IMR-90 (cell line): ENCODE measurements at places on chromosomes 12 and 14. TPM values are rescaled to one million over a fixed set of nuclear protein-coding genes. Genes with fewer than 3 reads are reported as not detected.

DNA sequence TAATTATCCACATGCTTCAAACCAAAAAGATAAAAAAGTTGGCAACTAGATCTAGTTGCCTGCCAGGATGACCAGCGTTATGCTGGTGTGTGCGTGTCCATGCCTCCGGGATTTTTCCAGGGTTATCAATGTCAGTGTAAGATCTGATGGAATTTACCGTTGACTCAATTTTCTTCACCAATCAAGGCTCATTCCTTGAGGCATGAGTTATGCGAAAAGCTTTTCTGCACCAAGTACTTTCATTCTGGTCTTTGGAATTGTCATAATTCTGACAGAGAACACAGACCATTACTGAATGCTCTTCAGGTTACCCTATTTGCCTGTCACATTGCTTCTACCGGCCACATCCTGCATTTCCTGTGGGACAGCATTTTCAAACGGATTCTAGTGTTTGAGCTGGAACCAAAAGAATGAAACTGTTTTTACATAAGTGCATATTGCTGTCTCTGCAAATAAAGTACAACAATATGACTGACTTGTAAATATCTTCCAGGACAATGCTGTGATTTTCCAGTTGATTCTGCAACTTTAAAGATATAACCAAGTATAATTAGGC lies 91.8 kb downstream of the DUSP16 start:
- H3K27ac ChIP-seq, result no peak overlapping the region
- no peak overlapping the region for H3K4me3 ChIP-seq
- no peak for DNase-seq
- peaks cover 3% of the 10 kb centered on the region; the same call in 1 of the 2 replicates for H3K36me3 ChIP-seq
- H3K27me3 ChIP-seq, result no peaks in the 10 kb centered on the region

DNA sequence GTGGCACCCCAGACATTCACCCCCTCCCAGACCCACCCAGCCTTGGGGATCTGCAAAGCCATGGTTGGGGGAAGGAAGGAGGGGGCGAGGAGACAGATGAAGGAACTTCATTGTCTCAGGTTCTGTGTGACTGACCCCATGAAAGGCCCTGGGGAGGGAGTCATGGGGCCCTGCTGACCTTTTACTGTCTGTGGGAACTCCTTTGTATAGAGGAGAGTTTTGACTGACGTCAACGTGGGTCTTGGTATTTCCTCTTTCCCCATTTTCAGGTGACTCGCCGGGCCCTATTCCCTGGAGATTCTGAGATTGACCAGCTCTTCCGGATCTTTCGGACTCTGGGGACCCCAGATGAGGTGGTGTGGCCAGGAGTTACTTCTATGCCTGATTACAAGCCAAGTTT lies 3.1 kb upstream of the RAB5B start:
- peaks cover 13% of the 10 kb centered on the region for H3K4me1 ChIP-seq
- no peak overlapping the region for H3K4me3 ChIP-seq

DNA sequence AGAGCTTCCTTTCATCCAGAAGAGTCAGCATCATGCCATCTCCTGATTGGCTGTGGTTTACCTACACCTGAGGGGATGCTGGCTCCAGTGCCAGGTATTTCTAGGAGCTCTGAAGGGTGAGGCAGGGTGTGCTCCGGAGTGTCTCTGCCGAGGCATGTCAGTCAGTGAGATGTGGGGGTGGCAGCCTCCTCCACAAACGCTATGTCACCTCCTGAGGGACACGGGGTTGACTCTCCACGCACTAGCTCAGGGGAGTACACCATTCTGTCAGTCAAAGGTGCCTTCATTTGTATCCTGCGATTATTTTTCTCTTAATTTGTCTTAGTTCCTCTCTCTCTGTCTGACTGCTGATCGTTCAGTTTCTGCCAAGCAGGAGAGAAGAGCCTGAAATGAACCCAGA lies 604.5 kb downstream of the VRK1 start:
- H3K27me3 ChIP-seq, result no peaks in the 10 kb centered on the region
- no peaks in the 10 kb centered on the region for H3K36me3 ChIP-seq
- no peak overlapping the region for H3K4me3 ChIP-seq
- no peaks in the 10 kb centered on the region for H3K4me1 ChIP-seq
- H3K27ac ChIP-seq, result no peak overlapping the region

- no peak for DNase-seq
- H3K4me3 ChIP-seq, result no peak overlapping the region
- H3K4me1 ChIP-seq, result peaks cover 11% of the 10 kb centered on the region
- no peaks in the 10 kb centered on the region for H3K27me3 ChIP-seq
Observed at GRCh38 chr12:112194601-112195247, 69.4 kb downstream of the TRAFD1 start.

DNA sequence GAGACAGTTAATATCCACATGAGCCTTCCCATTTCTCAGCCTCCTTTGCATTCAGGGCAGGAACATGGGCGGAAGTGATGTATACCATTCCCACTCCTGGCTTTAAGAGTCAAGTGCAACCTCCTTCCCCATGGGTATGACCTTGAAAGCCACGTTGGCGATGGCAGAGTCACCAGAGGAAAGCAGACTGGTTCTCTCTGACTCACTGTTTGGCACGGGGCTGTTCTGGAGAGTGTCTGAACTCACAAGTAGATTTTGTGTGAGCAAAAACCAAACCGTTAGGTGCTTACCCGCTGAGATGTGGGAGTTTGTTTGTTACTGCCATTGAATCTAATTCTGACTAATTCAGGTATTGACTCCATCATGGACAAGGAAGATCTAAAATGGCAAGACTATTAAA lies 36.7 kb upstream of the PZP start:
- H3K27me3 ChIP-seq, result peaks cover 6% of the 10 kb centered on the region
- DNase-seq, result no peak
- H3K4me3 ChIP-seq, result no peak overlapping the region
- no peaks in the 10 kb centered on the region for H3K4me1 ChIP-seq
- H3K27ac ChIP-seq, result no peak overlapping the region

- peaks cover 32% of the 10 kb centered on the region for H3K4me1 ChIP-seq
- H3K4me3 ChIP-seq, result no peak overlapping the region
- no peak for DNase-seq
- H3K36me3 ChIP-seq, result no peaks in the 10 kb centered on the region
- no peaks in the 10 kb centered on the region for H3K27me3 ChIP-seq
- H3K27ac ChIP-seq, result peak overlapping the region; percentile 92
Observed at GRCh38 chr14:61146899-61147298, 134.2 kb downstream of the TMEM30B start.

- H3K4me3 ChIP-seq, result no peak overlapping the region
- no peaks in the 10 kb centered on the region for H3K36me3 ChIP-seq
- peaks cover 7% of the 10 kb centered on the region; the same call in 1 of the 2 replicates for H3K27me3 ChIP-seq
- no peak overlapping the region for H3K27ac ChIP-seq
Observed at GRCh38 chr12:96155781-96156180, 38.4 kb upstream of the ELK3 start.

DNA sequence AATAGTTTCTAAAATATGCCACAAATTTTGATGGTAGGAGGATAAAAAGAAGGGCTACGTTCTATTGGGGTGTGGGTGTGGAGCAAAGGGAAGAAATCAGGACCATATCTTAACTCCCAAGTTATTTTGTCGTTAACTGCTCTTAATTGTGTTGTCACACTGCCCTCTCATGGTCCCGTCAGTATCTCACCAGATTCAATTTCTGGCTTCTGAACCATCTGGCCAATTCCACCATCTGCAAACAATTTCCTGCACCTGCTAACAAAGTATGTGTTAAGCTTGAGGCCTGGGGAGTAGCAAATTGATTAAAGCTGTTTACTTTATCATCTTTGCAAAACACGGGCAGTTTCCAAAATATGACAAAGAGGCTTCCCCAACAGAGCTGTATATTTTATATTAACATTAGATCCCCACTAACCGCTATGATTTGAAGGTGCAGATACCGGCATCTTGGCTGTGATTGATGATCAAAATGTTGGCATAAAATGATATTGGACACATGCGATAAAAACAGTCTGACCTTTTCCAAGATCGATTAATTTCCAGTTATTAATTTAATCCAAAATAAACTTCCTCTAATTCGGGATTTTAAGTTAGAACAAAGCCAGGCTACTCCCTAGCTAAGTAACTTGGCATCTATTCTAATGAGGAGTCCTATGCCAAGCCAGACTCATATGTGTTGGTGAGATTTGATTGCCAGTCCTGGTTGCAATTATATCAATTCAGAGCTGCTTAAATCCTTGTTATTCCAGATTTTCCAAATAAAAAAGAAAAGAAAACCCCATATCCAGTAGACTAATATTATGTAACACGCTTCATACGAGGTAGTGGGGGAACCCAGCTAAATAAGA lies 6.9 kb upstream of the DNM1L start:
- no peak overlapping the region for H3K4me3 ChIP-seq
- no peaks in the 10 kb centered on the region for H3K27me3 ChIP-seq
- H3K36me3 ChIP-seq, result no peaks in the 10 kb centered on the region

GRCh38 chr12:28824849-28825248 lies 324.2 kb upstream of the FAR2 start:
- H3K36me3 ChIP-seq, result no peaks in the 10 kb centered on the region
- no peak overlapping the region for H3K27ac ChIP-seq
- DNase-seq, result no peak
- H3K4me1 ChIP-seq, result no peaks in the 10 kb centered on the region
- H3K27me3 ChIP-seq, result no peaks in the 10 kb centered on the region

DNA sequence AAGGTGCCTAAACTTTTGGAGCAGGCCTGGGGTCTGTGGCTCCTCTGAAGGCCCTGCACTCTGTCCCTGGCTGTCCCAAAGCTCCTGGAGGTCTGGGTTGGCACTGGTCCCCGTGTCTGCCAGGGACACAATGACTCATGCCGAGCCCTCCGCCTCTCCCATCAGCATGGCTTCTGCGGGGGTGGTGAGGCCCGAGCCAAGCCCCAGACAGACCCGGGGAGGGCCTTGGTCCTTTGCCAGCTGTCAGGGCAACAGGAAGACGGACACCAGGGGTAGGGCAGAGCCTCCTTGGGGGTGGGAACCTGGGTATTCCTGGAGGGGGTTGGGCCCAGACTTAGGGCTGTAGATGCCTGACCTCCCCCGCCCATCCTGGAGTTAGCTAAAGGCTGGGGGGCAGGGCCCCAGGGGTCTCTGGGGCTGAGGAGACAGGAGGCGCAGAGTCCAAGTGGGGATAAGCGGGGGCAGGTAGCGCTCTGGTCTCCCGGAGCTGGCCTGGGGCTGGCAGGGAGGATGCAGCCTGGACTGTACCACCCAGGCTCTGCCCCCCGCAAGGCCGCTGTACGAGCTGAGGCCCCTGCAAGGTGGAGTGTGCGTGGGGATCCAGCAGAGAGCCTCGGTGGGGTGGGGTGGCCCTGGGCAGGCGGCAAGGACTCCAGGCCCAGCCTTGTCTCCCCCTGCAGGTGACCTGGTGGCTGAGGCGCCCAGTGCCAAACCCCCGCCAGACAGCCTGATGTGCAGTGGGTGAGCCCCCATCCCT lies 16.4 kb upstream of the PUS1 start:
- H3K27me3 ChIP-seq, result no peaks in the 10 kb centered on the region
- peaks cover 75% of the 10 kb centered on the region for H3K36me3 ChIP-seq
- peak; percentile 85 for DNase-seq
- H3K27ac ChIP-seq, result peak overlapping the region; percentile 3

GRCh38 chr12:123395236-123395635 lies 11.3 kb downstream of the KMT5A start:
- H3K4me3 ChIP-seq, result no peak overlapping the region
- H3K27ac ChIP-seq, result no peak overlapping the region
- no peaks in the 10 kb centered on the region for H3K27me3 ChIP-seq

- H3K4me3 ChIP-seq, result no peak overlapping the region
- H3K27me3 ChIP-seq, result no peaks in the 10 kb centered on the region
- peak; percentile 66 for DNase-seq
- H3K27ac ChIP-seq, result peak overlapping the region; percentile 89
- peaks cover 7% of the 10 kb centered on the region; the same call in 1 of the 2 replicates for H3K36me3 ChIP-seq
Observed at GRCh38 chr12:122062832-122063693, 15.5 kb upstream of the MLXIP start.

GRCh38 chr12:98062464-98063245 lies 452.7 kb upstream of the TMPO start:
- H3K4me3 ChIP-seq, result no peak overlapping the region
- no peaks in the 10 kb centered on the region for H3K36me3 ChIP-seq
- H3K27ac ChIP-seq, result no peak overlapping the region
- H3K27me3 ChIP-seq, result no peaks in the 10 kb centered on the region

GRCh38 chr14:72818998-72819397 lies 74.9 kb downstream of the DPF3 start:
- H3K27me3 ChIP-seq, result no peaks in the 10 kb centered on the region
- H3K27ac ChIP-seq, result no peak overlapping the region
- peaks cover 1% of the 10 kb centered on the region for H3K4me1 ChIP-seq
- no peak for DNase-seq
- H3K4me3 ChIP-seq, result no peak overlapping the region

- no peak overlapping the region for H3K4me3 ChIP-seq
- no peak overlapping the region for H3K27ac ChIP-seq
- peak; percentile 61 for DNase-seq
- H3K27me3 ChIP-seq, result no peaks in the 10 kb centered on the region
Observed at GRCh38 chr14:92412912-92413311, 89.9 kb downstream of the SLC24A4 start.

GRCh38 chr12:116504438-116504837 lies 54.7 kb upstream of the MAP1LC3B2 start:
- H3K36me3 ChIP-seq, result no peaks in the 10 kb centered on the region
- DNase-seq, result no peak
- H3K27ac ChIP-seq, result no peak overlapping the region
- no peaks in the 10 kb centered on the region for H3K27me3 ChIP-seq
- no peaks in the 10 kb centered on the region for H3K4me1 ChIP-seq

GRCh38 chr14:73305499-73305898 lies 68.2 kb downstream of the PAPLN start:
- no peak for DNase-seq
- H3K4me1 ChIP-seq, result 0 out of 2 replicates have a peak, but pooled peaks cover 1% of the 10 kb centered on the region
- H3K4me3 ChIP-seq, result no peak overlapping the region
- H3K27me3 ChIP-seq, result no peaks in the 10 kb centered on the region
- no peak overlapping the region for H3K27ac ChIP-seq

- H3K27ac ChIP-seq, result no peak overlapping the region
- H3K4me1 ChIP-seq, result no peaks in the 10 kb centered on the region
- H3K36me3 ChIP-seq, result no peaks in the 10 kb centered on the region
- no peak for DNase-seq
Observed at GRCh38 chr14:90088176-90088575, 26.4 kb downstream of the KCNK13 start.

Gene CCDC38
- not detected in 2 replicates for total RNA-seq

Gene C12orf54
- total RNA-seq, result not detected in 2 replicates

Gene DHH
- total RNA-seq, result under 0.01 TPM in 2 replicates

Gene ARF3
- 97.7 and 103 TPM in 2 replicates for total RNA-seq

Gene MAX
- total RNA-seq, result 35.3 and 45.2 TPM in 2 replicates

Gene SERPINA9
- total RNA-seq, result under 0.01 and 0.18 TPM in 2 replicates

Gene ADAM21
- total RNA-seq, result 0.28 and 0.36 TPM in 2 replicates

Gene ASPG
- not detected in 2 replicates for total RNA-seq

Gene PLEK2
- total RNA-seq, result 2.2 and 2.5 TPM in 2 replicates

Gene AICDA
- not detected in 2 replicates for total RNA-seq
